ENCODE measurements at places on chromosomes 4 and X.

DNA sequence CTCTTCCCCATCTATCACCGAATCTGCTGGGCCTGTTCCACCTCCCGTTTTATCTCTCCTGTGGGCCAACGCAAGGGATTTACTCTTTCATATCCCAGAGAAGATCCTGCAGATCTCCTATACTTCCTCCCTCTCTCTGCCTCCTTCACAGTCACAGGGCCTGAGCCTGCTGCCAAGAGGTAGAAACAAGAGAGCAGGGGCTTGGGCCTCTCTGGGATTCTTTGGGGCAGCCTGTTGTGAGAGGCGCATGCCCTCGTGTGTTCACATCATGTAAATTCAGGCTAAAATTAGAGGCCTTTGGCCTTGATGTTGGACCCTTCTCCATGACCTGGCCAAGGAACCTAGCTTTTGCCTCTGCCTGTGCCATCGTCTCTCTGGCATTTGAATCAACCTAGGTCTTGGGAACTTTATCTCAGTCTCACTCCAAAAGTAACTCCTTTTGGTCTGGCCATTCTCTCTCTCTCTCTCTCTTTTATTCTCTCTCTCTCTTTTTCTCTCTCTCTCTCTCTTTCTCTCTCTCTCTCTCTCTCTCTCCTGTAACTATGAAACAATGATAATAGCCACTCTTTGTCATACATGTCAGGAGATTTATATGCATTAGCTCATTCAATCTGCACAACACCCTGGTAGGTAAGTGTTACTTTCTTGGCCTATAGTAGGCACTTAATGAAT, 20.0 kb upstream of the EFNB1 start:
- DNase-seq = no peak

- no peak for DNase-seq
Measured at GRCh38 chr4:48025005-48025404, 8.4 kb downstream of the NIPAL1 start.

DNA sequence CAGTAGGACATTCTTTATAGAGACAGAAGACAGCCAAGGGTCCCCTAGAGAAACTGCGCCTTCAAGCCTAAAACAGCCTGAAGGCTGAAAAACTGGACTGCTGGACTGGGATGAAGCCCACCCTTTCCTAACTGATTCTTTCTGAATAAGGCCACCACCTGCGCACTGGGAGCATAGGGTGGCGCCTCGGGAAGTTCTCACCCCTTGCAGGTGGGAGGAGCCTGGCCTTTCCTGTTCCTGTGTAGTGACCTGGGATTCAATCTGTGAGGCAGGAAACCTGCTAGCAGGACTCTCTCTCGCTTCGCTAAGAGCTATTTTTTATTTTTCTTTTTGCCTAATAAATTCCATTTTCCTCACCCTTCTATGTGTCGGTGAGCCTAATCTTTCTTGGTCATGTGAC, 61.8 kb upstream of the KLHL13 start:
- no peak for DNase-seq

- no peak for DNase-seq
Measured at GRCh38 chr4:38322714-38323113, 341.3 kb upstream of the KLF3 start.

DNA sequence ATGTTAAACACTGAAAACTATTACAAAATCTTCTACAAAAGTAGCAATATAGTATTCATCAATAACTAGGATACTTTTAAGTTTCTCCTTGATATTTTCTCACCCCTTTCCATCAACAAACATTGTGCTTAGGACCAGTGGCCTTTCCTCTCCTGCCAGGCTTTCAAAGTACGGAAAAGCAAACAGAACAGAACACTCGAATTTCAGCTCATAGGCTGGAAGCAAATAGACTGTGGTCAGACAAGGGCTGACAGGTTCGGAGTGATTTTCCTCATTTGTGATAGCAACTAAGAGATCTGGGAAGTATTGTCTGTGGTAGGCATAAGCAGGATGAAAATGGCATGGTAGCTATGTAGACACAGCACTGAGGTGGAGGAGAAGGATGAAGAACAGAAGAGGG, 68.6 kb upstream of the SORBS2 start:
- DNase-seq = no peak

- DNase-seq = no peak
Measured at GRCh38 chrX:41828826-41829225, 94.5 kb downstream of the CASK start.

DNA sequence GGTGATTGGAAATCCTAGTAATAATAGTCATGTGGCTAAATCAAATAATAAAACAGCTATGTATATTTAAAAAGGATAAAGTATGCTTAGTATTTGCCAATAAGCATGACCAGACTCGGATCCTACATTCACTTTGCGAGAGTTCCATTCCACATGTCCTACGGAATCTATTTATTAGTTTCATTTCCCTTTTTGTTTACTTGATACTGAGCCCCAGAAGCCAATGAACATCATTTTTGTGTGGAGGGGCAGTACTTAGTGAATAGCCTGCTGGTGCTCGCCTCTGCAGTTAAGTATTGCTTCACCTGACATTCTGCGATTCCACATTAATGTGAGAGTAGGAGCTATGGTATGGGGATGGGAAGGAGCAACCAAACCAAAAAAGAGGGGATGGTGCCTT, 58.5 kb upstream of the NAP1L5 start:
- DNase-seq = no peak

GRCh38 chr4:158610790-158611189, 60.9 kb downstream of the C4orf46 start:
- DNase-seq = no peak

GRCh38 chr4:118345813-118346212, 7.0 kb downstream of the PRSS12 start:
- DNase-seq = no peak

GRCh38 chr4:150164055-150164454, 85.8 kb downstream of the DCLK2 start:
- DNase-seq = no peak

DNA sequence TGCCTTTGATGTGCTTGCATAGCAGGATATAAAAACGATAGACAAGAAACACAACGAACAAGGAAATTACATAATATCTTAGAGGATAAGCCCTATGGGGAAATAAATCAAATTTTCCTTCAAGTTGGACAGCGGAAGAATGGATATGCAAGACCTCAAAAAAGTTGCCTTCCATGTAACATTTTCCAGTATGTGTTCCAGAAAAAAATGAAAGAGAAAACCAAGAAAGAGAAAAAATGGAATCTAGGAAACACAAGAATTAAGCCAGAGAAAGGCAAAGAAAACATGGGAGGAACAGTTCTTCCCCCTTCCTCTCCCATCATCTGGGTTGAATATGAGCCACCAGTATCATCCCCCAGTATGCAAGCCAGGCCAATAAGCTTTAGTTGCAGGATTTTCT, 34.6 kb upstream of the MID1 start:
- DNase-seq = no peak
